ENCODE measurements at places on chromosomes 5 and 9.

- DNase-seq: no peak
Observed at GRCh38 chr5:174418809-174419539, 305.4 kb upstream of the MSX2 start.

GRCh38 chr5:27845248-27845647, 806.9 kb upstream of the CDH9 start:
- no peak for DNase-seq

GRCh38 chr9:137960496-137960895, 82.9 kb downstream of the CACNA1B start:
- DNase-seq: no peak

DNA sequence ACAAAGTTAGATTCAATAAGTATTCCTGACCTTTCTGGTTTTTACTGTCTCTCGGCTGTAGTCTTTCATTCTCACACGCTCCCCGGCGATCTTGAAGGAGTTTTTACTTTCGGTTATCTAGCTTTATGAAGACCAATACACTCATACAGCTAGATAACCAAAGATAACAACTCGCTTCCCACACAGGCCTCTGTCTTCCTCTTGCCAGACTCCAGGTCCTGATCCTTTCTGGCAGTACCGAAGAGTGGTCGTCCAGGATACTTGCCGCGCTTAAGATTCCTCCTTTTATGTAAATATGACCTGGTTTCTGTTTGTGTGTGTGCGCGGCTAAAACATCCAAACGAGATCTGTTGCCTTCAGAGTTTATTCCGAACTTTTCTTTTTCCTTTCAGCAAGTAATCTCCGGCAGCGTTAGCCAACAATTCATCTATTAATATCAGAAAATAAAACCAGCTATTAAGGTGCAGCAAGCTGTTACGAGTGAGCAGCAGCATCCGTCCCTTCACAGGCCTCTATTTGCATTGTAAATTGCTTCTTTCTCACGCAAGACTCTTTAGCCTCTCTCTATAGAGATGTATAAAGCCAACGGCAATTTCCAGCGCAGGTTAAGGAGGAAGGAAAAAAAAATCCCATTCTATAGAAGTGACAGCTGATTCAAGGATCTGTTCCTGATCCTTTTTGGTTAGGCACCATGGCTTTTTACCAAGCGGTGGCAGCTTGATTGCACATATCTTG, 216.1 kb downstream of the MEF2C start:
- peak; percentile 33 for DNase-seq

DNA sequence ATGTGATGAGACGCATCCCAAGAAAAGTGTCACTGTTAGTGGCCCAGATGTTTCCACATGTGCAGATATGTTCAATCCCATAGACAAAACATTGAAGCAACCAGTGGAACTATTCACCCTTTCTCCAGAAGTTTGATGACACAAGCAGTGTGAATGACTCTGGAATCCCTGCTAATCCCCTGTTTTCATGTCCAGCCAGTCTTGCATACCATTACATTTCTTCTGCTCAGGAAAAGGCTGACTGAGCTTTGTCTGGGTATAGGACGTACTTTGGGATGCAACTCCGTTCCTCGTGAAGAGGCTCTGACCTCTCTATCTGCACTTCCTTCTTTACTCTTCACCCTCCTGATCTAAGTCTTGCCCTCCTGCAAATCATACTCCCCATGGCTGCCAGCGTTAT, 172.4 kb downstream of the NTRK2 start:
- no peak for DNase-seq
